NCI-H1048 (cell line): ENCODE measurements at places on chromosomes 7 and 10.

DNA sequence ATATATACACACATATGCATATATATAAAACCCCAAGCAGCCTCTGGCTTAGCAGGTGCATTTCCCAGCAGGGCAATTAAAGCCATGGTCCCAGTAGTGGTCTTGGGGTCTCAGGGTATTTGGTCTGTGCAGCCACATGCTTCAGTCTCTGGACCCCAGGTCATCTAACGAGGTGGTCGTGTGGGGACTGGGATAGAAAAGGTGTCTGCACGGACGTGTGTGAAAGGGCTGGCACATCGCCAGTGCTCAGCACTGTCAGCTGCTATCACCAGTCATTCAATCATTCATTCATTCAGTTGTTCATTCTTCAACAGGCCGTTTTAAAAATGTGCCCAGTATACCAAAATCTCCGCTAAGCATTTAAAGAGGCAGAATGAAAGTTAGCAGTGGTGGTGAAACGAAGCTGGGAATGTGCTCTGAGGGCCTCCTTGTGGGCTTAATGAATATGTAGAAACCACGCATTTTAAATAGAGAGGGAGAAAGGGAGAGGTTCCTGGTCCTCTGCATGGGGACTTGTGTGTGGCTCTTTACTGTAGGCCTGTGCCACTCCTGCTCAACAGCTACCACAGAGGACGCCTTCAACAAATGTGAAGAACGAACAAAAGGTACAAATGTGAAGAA, 170.4 kb downstream of the EGFR start:
- no peak for DNase-seq

DNA sequence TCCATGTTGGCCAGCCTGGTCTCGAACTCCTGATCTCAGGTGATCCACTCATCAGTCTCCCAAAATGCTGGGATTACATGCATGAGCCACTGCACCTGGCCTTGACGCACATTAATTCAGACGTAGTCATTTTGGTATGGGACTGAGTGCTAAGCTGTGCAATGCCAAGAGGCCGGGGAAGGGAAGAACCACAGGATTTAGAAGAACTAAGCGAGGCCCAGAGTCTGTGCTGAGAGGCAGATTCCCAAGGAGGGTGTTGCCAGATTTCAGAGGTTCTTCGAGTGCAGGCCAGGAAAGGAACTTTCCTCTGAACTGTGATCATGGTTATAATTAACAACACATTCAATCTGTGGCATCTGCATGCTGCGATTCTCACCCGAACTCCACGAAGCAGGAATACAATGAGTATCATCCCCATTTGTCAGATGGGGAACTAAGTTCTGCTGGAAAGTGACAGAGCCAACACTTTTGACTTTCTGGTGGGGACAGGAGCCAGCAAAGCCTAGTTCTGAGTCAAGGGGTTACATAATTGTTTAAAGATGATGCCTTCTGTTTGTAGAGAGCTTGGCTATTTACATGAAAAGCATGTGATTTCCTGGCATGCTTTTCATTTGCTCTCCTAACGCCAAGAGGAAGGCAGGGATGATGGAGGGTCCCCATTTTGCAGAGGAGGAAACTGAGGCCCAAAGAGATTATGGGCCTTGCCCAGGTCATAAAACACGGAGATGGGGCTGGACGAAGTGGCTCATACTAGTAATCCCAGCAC, 6.2 kb upstream of the ZAN start:
- DNase-seq: no peak

DNA sequence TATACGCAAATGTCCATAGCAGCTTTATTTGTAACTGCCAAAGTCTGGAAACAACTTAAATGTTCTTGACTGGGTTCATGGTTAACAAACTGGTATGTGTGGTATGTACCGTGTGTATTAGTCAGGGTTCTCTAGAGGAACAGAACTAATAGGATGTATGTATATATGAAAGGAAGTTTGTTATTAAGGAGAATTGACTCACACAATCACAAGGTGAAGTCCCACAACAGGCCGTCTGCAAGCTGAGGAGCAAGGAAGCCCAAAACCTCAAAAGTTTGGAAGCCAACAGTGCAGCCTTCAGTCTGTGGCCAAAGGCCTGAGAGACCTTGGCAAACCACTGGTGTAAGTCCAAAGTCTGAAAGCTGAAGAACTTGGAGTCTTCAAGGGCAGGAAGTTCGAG, 66.8 kb downstream of the TMEM168 start:
- no peak for DNase-seq

GRCh38 chr7:1235501-1236131, 2.9 kb downstream of the UNCX start:
- no peak for DNase-seq

- no peak for DNase-seq
These were observed 6.0 kb downstream of the LDB1 start for GRCh38 chr10:102113956-102114857.

DNA sequence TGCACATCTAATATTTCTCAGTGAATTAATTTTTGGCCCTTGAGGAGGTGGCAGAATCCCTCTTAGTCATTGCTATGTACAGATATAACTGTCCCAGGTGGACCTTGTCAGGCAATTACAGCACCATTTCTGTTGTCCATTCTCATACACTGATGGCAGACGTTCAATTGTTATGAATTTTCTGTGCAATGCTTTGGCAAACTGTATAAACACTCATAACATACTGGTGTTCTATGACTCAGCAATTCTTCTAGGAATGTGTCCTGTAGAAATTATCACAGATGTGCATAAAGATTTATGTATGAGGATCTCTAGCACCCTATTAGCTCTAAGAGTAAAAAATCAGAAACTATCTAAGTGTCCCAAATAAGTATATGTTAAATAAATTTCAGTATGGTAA, 80.8 kb downstream of the DNAJB9 start:
- DNase-seq: no peak

DNA sequence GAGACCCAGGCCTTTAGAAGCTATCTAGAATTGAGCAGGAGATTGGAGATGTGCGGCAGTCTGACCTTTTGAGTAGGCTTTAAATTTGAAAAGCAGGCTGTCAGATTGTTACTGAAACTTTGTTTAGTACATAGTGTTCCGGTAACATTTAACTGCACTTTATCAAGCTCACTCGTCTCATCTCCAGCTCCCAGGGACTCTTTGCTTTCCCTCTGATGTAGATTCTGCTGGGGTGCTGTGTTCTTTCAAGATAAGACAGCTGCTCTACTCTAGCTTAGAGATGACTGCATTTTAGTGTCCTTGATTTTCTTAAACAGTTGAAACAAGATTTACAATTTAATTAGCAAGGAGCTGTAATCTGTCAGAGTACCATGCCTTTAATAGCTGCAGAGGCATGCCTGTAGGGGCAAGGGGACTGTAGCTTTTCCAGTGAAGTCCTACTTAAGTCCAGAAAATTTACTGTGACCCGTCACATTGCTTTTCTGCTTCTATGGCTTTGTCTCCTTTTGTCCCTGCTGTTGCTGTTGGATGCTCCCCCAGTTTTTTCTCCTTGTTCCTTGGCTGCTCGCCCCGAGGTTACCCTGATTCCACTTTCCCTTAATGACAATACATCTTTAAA, 56.4 kb upstream of the MTPN start:
- no peak for DNase-seq

DNA sequence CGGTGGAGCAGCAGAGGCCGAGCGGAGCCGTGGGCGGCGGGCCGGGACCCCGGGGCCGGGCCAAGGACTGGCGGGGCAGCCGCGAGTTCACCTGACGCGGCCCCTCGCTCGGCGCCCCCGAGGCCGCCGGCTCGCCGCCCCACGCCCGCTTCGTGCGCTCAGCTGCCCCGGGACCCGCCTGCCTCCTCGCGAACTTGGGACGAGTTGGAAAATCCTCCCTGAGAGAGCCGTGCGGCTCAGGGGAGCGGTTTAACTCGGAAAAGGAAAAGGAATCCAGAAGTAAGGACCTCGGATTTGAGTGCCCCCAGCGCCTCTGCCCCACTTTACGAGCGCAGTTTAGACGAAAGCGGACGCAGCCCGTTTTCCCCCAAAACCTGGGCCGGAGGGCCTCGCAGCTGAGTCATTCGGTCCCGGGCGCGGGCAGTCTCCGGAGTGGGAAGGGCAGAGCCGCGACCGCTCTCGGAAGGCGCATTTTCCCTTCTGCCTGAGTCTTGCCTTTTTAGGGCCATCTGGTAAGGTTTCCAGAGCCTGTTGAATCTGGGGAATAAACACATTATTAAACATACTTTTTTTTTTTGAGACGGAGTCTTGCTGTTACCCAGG, 744 bp downstream of the CREM start:
- no peak for DNase-seq

DNA sequence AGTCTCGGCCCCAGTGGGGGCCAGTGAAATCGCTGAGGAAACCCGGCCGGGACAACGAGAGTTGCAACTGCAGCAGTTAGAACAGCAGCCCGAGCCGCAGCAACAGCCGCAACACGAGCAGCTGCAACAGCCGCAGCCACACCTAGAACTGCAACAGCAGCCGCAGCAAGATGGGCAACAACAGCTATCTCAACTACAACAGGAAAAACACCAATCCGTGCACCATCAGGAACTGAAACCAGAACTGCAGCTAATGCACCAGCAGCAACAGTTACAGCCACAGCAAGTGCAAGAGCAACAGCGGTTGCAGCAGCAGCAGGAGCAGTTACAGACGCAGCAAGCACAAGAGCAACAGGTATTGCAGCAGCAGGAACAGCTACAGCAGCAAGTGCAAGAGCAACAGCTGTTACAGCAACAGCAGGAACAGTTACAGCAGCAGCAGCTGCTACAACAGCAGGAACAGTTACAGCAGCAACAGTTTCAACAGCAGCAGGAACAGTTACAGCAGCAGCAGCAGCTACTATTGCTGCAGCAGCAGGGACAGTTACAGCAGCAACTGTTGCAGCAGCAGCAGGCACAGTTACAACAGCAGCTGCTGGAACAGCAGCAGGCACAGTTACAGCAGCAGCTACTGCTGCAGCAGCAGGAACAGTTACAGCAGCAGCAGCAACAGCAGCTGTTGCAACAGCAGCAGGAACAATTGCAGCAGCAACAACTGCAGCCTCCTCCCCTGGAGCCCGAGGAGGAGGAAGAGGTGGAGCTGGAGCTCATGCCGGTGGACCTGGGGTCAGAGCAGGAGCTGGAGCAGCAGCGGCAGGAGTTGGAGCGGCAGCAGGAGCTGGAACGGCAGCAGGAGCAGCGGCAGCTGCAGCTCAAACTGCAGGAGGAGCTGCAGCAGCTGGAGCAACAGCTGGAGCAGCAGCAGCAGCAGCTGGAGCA, 6.1 kb downstream of the ZNF853 start:
- no peak for DNase-seq

DNA sequence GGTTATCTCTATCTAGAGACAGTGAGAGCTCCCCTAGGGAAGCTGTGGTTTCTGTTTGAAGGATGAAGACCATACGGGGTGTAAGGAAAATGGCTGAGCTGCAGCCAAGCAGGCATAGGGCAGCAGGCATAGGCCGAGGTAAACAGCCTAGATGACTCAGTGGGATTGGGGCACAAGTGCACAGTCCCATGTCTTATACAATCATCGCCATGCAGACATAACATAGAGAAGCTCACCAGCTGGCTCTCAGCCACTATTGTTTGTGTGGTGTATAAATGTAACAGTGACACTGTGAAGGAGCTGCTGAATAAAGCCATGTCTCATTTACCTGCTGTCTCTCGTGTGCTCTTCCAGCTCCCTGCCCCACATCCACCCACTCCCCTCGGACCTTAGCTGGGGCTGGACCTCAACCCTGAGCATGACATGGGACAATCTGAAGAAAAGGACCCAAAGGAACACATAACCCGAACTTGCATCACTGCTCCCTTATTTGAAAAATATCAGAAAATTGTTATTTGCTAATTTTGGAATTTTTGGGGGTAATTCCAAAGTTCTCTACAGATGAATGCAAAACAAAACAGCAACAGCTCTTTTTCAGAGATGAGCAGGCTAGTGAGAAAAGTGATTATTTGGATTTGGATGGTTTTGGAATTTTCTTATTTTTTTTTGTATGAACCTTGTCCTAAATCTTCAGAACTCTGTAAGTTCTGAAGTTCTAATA, 582.7 kb downstream of the REEP3 start:
- DNase-seq: no peak

- no peak for DNase-seq
These were observed 162.2 kb downstream of the PFKFB3 start for GRCh38 chr10:6364893-6365292.

DNA sequence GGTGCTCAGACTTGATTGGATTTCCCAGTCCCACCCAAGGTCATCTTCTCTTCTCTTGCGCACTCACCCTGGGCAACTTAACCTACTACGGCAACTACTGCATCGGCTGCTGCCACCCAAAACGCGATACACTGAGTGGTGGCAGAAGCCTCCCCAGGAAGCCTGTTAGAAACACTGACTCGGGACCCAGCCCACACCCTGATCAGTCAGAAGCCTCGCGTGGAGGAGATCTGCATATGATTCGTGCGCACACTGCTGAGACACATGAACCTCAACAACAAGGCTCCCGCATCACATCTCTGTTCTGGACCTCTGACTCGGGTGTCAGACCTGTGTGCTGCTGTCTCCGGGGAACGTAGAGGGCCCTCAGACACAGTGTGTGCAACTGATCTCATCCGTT, 419.5 kb downstream of the PAXIP1 start:
- no peak for DNase-seq

- DNase-seq: no peak
These were observed 30.3 kb downstream of the TMEM168 start for GRCh38 chr7:112759905-112760304.

DNA sequence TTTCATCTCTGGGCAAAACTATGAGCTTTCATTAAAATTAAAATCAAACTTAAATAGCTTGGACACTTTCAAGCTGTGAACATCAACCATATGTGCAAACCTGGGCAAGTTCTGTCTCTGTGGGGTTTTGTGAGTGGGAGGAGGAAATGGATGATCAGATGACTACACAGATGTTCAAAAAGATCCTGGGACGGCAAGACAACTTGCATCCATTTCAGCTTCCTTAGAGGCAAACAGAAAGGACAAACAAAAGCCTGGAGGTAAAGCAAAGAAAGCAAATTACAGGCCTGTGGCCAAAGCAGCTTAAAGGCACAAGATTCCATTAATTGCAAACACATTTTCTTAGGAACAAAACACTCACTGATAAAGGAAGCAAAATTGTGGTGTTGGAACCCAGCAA, 222.2 kb downstream of the NEBL start:
- no peak for DNase-seq

DNA sequence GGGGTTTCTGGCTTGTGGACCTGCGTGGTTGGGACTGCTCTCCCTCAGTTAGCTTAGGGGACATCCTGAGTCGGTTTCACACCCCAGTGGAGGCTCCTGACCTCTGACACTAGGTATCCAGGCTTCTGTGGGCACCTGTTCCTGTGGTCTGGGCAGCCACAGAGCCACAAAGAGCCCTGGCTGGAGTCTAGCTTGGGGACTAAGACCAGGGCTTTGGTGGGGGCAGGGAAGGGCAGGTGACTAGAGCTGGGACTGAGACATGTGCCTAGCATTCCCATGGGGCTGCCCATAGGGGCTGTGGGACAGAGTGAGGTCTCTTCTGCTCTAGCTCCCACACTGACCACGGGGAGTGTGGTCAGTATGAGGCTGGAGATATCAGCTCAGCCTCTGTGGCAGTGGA, 4.0 kb upstream of the TMEM270 start:
- DNase-seq: no peak
